ENCODE measurements at places on chromosomes 6 and 20.

GRCh38 chr6:154614101-154614500 is 103.6 kb upstream of the CNKSR3 start:
- DNase-seq = no peak

DNA sequence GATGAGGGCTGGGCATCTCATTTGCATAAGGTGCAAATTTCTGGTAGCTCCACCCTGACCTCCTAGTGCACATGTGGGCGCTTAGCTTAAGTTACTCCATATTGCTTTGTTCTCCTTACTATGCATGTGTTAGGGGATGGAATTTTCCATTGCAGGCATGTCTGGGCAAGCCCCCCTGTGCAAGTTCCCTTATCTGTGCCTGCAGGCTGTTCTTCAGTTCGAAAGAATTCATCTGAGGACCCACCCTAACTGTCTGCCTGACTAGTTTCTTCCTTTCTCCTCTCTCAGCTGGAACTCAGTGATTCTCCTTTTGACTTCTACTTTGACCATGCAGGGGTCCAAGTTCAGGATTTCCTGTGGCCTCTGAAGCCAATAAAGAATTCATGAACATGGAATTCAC is 30.2 kb downstream of the CCDC170 start:
- no peak for DNase-seq

- peak; percentile 23 for DNase-seq
Measured at GRCh38 chr6:2764610-2765165, 505 bp upstream of the WRNIP1 start.

GRCh38 chr6:120354452-120355098 is 979.7 kb downstream of the TBC1D32 start:
- DNase-seq = no peak

- no peak for DNase-seq
Measured at GRCh38 chr6:111486921-111487320, 3.9 kb upstream of the REV3L start.

DNA sequence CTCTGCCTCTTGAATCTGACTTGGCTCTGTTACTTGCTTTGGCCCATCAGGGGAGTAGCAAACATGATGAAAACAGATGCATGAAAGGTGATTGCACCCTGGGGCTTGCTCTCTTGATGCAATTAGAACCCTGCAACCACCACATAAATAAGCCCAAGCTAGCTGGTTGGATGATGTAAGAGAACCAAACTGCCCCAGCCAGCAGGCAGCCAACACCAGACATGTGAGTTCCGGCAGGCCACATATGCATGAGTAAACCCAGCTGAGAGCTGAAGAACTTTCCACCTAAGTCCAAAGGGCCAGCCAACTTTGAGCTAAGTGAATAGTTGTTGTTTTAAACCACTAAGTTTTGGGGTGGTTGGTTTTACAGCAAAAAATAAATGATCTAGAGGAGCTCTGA is 268.4 kb downstream of the FARS2 start:
- no peak for DNase-seq

GRCh38 chr6:17948725-17949124 is 38.7 kb downstream of the KIF13A start:
- no peak for DNase-seq

DNA sequence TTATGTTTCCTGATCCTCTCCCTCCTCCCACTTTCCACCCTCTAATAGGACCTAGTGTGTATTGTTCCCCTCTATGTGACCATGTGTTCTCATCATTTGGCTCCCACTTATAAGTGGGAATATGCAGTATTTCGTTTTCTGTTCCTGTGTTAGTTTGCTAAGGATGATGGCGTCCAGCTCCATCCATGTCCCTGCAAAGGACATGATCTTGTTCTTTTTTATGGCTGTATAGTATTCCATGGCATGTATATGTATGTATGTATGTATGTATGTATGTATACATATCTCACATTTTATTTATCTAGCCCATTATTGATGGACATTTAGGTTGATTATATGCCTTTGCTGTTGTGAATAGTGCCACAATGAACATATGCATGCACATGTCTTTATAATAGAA is 188.7 kb downstream of the RFPL4B start:
- no peak for DNase-seq

DNA sequence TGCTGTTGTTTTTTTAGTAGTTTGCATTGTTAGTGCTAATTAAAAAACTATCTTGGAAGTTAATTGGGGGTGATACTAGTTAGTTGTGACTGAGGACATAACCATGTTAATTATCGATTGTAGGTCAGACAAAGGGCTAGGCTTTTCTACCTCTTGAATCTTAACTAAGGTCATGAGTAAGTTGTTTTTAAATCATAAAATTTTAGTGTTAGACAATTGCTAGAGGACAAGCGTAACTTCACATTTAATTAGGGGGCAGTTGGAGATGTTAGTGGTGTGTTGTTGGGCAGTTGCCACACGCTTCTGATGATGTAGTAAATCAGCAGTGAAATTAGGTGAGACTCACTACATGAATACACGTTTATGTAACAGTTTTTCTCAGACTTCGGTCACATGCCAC is 619.1 kb upstream of the FLRT3 start:
- no peak for DNase-seq

DNA sequence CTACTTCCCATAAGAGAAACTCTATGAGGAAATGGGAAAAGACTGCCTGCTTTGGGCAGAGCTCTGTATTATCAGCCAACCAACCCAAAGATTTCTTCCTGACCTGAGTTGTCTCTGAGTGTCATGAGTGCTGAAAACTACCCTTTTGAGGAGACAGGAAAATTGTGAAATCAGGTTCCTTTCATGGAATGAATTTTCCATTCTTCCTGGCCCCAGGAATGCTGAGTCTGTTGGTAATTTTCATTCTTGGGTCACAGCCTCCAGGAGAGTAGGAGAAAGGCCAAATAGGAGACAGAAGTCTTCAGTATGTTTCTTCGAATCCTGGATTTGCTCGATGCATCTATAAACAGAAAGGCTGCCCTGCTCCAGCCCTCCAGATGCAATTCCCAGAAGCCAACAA is 53.6 kb downstream of the SCML4 start:
- DNase-seq = no peak

- no peak for DNase-seq
Measured at GRCh38 chr6:112221981-112222852, 32.1 kb downstream of the LAMA4 start.

DNA sequence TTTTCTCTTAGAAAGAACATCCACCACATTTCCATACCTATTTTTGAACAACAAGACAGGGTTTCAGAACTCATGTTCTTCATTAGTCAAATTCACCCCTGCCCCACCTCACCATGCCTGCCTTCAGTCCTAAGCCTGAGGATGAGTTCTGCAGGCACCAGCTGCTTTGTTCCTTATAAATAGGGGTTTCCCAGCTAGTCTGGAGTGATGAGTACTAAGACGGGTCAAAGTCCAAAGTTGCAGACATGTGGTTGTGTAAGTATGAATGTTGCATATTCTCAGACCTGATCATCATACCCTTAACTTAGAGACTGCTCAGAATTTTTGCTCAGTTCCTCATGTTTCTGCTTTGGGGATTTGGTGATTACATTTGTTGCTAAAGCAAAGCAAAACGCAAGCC is 257.7 kb upstream of the CDYL start:
- no peak for DNase-seq

GRCh38 chr6:44245912-44246662 is 814 bp upstream of the HSP90AB1 start:
- peak; percentile 79 for DNase-seq

- no peak for DNase-seq
Measured at GRCh38 chr6:71393471-71393870, 104.9 kb downstream of the OGFRL1 start.

DNA sequence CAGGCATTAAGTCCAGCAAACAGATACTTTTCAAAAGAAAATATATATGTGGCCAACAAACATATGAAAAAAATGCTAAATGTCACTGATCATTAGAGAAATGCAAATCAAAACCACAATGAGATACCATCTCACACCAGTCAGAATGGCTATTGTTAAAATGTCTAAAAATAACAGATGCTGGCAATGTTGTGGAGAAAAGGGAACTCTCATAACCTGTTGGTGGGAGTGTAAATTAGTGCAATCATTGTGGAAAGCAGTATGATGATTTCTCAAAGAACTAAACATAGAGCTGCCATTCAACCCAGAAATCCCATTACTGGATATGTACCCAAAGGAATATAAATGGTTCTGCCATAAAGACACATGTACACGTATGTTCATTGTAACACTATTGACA is 20.6 kb downstream of the KCNQ5 start:
- no peak for DNase-seq

- DNase-seq = no peak
Measured at GRCh38 chr6:3381233-3381921, 75.5 kb downstream of the SLC22A23 start.

DNA sequence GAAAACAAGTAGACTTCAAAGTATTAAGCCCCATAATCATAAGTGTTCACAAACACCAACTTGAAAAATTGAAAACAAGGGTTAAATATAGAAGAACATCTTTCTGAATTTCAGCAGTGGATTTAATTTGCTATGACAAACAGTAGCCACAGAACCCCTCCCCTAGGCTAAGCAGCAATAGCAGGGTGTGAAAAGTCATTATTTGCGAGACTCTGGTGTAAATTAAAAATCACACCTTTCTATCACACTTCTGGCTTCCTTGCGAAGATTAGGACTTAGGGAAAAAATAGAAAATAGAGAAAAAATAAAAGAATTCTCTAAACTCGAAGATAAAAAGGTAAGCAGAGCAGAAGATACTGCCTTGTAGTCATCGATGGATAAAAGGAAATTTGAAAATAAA is 6.1 kb downstream of the SAMD3 start:
- DNase-seq = no peak

GRCh38 chr20:25453035-25453810 is 45.8 kb downstream of the GINS1 start:
- no peak for DNase-seq

GRCh38 chr6:150272264-150272975 is 96.4 kb upstream of the IYD start:
- no peak for DNase-seq

- DNase-seq = no peak
Measured at GRCh38 chr20:1188347-1188746, 3.6 kb upstream of the TMEM74B start.

GRCh38 chr20:25053255-25054031 is 4.5 kb downstream of the ACSS1 start:
- DNase-seq = no peak

DNA sequence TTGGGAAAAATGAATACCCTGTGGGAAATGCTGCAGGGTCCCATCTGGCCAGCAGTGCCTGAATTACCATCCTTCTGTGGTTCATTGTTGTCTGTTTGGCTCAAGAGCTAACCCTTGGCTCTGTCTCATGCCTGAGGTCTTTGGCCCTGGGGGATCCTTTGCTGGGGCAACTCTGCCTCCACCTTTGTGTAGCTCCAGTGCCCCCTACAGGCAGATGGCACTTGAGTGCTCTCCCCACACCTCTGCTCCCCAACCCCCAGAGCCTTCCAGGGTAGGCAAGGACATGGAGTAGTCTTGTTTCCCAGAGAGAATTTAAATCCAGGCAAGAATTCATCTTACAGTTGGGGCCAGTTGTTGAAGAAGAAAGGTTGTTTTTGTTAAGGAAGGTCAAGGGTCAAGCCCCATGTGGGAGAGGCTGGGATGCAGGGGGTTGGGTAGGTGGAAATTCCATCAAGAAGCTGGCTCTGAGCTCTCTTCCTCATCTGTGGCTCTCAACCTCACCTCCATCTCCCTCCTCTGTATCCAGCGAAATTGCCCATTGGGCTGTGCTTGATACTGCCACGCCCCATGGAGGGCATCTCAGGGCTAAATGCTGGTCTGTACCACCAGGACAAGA is 44.2 kb downstream of the ZNF831 start:
- DNase-seq = peak; percentile 66

DNA sequence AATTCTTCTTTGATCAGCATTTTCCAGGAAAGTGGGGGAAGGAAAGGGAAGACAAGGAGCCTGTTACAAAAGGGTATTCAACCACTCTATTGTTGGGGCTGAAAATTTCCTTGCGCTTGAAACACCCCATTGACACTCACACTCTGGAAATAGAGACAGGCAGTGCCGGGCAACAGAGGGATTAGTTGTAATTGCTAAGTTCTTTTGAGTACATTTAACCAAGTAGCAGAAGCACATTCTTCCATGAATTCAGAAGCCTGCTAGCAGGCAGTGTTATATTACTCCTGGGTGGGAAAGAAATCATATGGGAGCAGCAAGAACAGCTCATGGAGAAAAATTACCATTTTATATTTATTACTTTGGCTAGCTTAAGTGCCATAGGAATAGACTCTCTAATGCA is 745.5 kb downstream of the C6orf118 start:
- DNase-seq = no peak

DNA sequence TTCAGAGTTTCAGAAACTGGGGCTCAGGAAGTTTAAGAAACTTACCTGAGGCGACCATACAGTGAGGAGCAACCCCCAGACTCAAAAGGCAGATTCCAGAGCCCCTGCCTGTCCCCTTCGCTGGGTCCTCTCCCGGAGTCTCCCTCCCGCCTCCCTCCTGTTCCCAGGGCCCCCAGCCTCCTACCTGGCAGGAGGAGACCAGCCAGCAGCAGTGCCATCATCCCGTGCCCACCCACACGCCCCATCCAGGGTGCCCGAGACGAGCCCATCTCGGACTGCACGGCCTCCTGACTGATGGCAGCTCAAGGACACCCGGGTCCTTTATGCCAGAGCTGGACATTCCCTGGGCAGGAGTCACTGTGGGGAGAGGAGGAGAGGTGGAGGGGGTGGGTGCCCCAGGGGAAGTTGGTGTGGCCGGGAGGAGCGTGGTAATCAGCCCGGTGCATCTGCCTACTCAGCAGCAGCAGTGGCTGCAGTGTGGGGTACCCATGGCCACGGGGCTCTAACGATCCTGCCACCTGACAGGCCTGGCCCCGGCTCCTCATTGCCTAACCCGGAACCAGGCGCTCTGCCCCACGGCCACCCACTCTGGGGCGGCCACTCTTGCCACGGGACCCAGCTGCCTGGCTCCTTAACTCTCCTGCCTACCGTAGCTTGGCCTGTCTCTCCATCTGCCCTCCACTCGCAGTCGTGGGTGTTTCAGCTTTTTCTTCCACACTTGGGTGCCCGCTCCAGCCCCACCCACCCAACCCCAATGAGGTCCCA is at the start of gene CDSN:
Gene CDSN, minus strand, starts transcription at position 296 of the 765 bp plus-strand sequence. Its CDS starts 27 bp downstream, at position 269.
- DNase-seq = no peak

DNA sequence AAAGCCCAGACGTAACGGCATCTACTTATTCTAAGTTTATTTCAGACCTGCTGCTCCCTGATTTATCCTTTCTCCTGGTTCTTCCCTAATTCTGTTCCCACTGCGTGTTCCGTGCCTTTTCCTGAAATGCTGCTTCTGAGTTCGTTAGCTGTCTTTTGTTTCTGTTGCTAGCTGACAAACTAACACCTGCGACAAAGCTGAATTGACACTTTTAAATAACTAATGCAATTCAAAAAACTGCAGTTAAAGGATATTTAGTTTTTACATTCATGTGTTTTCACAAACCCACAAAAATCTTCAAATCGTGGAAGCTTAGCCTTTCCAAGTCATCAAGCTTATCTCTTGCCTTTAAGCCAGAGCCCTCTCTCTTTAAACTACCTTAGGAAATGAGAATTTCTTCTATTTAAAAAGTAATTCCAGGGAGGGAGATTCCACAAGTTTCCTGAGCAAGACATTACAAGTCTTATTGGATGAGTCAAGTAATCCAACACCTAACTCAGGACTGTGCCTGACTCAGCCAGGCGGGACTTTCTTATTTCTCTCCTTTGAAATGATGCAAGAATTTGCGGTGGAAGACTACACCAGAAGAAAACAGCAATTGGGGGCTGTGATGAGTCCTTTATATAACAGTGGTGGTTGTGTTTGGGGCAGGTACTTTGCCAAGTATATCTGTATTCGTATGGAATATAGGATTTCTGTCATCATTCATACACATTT is 6.3 kb downstream of the ADTRP start:
- DNase-seq = no peak

All from stimulated activated CD8-positive, alpha-beta memory T cell treated with anti-CD3 and anti-CD28 coated beads, Interleukin-15, amount 100 ng/mL, for 4 hours (primary cell).